ENCODE measurements at places on chromosomes 11 and 22. TPM values are rescaled to one million over a fixed set of nuclear protein-coding genes. Genes with fewer than 3 reads are reported as not detected.
A peak's percentile ranks its signal among the peaks of the same experiment; 100 is the strongest.

DNA sequence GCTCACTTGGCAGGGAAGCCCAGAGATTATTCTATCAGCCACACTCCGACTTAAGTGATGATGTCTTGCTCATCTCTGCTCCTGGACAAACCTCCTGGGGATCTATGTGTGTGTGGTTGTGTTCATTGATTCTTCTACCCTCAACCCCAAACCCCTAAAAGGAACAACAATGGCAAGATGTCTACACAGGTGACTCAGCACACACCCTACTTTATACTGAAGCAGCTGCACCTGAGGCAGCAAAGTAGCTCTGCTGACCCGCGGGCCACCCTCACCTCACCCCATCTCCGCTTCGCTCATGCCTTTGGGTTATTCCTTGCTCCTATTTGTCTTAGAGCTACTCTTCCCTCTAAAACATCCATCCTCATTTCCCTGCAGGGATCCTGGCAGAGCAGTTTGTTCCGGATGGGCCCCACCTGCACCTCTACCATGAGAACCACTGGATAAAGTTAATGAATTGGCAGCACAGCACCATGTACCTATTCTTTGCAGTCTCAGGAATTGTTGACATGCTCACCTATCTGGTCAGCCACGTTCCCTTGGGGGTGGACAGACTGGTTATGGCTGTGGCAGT, 38.7 kb downstream of the TMEM45B start:
- no peak for DNase-seq
- H3K27ac ChIP-seq: peak overlapping the region; percentile 56
- no peaks in the 10 kb centered on the region for H3K36me3 ChIP-seq
- H3K27me3 ChIP-seq: no peaks in the 10 kb centered on the region
- H3K4me1 ChIP-seq: no peaks in the 10 kb centered on the region
- no peak overlapping the region for H3K4me3 ChIP-seq

DNA sequence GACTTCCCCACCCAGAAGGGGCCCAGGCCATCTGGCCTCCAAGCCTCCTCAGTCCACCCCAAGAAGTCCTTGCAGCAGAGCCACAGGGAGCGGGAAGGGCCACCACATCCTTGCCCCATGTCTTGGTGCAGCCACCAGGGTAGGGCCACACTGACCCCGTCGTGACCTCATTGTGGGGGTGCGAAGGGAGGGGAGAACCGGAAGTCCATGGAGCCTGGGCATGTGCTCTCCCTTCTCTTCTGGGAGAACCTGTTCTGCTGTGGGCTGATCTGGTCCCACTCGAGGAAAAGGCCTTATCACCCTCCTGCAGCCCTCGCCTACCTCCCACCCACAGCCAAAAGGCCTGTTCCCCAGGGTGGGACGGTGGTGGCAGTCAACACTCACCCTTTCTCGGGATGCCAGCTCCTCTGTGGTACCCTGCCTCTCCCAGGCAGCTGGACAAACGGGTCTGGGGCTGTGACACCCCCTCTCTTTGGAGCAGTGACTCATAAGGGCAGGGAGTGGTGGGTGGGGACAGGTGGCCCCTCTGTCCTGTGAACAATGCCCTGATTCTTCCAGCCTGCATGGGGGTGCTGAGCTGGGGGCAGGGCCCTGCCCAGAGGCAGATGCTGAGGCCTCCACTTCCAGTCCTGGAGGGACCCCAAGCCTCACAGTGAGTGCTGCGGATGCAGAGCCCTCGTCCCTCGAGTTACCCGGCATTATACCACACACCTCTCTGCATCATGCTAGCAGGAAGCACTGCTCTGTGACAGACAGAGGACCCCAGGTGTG, 14.6 kb upstream of the CTSD start:
- no peak for DNase-seq
- H3K36me3 ChIP-seq: no peaks in the 10 kb centered on the region
- no peaks in the 10 kb centered on the region for H3K4me1 ChIP-seq
- no peaks in the 10 kb centered on the region for H3K27me3 ChIP-seq
- no peak overlapping the region for H3K4me3 ChIP-seq

DNA sequence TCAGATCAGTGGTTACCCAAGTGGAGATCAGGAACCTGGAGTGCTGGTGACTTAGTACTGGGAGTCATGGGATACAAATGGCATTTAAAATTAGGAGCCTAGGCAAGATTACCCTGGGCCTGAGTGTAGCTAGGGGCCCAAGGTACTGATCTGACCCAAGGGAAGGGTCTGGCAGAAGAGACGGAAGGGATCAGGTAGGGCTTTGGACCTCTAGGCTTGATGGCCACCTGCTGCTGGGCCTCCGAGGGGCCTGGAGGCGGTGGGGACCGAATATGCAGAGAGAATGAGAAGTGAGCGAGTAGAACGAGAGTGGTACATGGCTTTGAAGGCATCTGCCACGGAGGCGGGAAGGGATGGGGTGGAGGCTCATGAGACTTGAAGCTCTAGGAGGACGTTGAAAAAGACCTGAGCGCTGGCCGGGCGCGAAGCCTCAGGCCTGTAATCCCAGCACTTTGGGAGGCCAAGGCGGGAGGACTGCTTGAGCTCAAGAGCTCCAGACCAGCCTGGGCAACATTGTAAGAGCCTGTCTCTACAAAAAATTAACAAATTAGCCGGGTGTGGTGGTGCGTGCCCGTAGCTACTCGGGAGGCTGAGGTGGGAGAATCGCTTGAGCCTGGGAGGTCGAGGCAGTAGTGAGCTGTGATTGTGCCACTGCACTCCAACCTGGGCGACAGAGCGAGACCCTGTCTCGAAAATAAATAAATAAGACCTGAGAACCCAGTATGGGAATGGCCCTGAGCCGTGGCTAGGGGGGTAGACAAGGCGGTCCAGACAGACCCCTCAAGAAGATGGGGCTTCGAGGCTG, 563 bp upstream of the PPIL2 start:
- H3K36me3 ChIP-seq: no peaks in the 10 kb centered on the region
- peak overlapping the region; percentile 86 for H3K27ac ChIP-seq
- no peak for DNase-seq
- H3K4me1 ChIP-seq: no peaks in the 10 kb centered on the region
- H3K27me3 ChIP-seq: no peaks in the 10 kb centered on the region

DNA sequence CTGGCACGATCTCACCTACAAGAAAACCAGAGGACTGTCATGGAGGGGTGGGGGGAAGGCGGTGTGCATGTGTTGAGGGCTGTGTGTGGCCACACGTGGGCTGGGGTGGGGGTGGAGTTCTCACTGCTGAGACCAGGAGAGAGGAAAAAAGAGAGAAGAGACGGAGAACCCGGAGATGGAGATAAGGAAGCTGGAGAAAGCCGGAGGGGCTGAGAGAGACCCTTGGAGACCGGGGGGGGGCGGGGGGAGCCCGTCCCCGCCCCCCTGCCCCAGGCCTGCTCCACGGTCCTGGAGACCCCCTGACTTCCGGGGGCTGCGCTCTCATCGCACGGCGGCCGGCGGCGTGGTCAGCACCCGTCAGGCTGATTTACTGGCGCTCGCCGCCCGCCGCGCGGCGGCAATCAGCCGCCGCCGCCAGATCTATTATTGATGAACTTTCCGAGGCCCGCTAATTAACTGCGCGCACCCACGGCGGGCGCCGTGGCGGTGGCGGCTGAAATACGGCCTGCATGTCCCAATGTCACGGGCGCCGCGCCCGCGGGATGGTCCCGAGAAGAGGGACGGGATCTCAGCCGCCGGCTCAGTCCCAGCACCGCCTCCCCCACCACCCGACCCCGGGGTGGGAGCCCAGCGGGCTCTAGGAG, 187.4 kb downstream of the MN1 start:
- H3K4me3 ChIP-seq: no peak overlapping the region
- no peak for DNase-seq
- peaks cover 9% of the 10 kb centered on the region for H3K27me3 ChIP-seq

- H3K4me1 ChIP-seq: no peaks in the 10 kb centered on the region
- H3K36me3 ChIP-seq: no peaks in the 10 kb centered on the region
- H3K27me3 ChIP-seq: no peaks in the 10 kb centered on the region
- H3K4me3 ChIP-seq: no peak overlapping the region
- H3K27ac ChIP-seq: no peak overlapping the region
- no peak for DNase-seq
Observed at GRCh38 chr11:57903441-57904123, 120.1 kb upstream of the OR9Q1 start.

DNA sequence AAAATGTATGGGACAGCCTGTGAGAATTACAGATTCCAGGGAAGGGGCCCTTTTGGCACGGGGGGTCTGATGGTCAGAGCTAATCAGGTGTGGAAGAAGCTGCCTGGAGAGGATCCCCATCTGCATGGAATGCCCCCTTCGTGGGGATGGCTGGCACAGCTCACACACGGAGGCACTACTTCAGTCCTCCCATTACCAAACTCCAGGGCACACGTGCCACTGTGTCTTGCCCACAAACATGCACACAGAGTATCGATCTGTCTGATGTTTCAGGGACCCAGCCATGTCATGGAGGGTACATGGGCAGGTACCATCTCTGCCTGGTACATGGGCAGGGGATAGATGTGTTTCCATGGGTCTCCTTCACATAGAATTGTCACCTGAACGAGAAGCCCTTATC, 14.7 kb downstream of the KCNQ1OT1 start:
- no peaks in the 10 kb centered on the region for H3K27me3 ChIP-seq
- no peaks in the 10 kb centered on the region for H3K4me1 ChIP-seq
- H3K36me3 ChIP-seq: no peaks in the 10 kb centered on the region
- DNase-seq: peak; percentile 19
- no peak overlapping the region for H3K4me3 ChIP-seq

DNA sequence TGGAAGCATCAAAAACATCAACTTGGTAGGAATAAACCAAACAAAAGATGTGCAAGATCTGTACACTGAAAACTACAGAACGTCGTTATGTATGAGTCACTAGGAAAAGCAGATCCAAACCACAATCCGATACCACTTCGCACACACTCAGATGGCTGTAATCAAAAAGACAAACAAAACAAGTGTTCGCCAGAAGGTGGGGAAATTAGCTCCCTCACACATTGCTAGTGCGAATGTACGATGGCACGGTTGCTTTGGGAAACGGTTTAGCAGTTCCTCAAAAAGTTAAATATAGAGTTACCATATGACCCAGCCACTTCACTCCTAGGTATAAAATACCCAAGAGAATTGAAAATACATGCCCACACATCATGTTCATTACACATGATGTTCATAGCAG, 14.8 kb upstream of the CARD10 start:
- H3K4me3 ChIP-seq: no peak overlapping the region
- no peaks in the 10 kb centered on the region for H3K27me3 ChIP-seq
- H3K27ac ChIP-seq: no peak overlapping the region
- H3K4me1 ChIP-seq: peaks cover 2% of the 10 kb centered on the region
- no peak for DNase-seq
- no peaks in the 10 kb centered on the region for H3K36me3 ChIP-seq

DNA sequence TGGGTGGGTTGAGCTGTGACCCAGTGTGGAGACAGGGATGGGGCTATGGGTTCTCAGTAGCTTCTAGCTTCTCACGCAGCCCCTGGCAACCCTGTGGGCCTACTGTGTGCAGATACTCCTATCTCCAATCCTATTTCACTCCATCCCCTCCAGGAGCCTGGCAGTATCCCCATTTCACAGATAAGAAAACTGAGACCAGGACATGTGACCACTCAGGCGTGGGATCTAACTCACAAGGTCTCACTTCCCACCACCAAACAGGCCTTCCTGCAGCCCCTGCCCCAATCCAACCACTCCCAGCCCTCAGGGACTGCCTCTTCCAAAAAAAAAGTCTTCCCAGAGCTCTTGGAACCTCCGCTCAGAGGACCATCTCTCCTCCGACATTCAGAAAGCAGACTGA, 15.6 kb downstream of the ELFN2 start:
- no peak overlapping the region for H3K4me3 ChIP-seq
- H3K4me1 ChIP-seq: peaks cover 4% of the 10 kb centered on the region
- H3K27me3 ChIP-seq: no peaks in the 10 kb centered on the region
- no peak overlapping the region for H3K27ac ChIP-seq

DNA sequence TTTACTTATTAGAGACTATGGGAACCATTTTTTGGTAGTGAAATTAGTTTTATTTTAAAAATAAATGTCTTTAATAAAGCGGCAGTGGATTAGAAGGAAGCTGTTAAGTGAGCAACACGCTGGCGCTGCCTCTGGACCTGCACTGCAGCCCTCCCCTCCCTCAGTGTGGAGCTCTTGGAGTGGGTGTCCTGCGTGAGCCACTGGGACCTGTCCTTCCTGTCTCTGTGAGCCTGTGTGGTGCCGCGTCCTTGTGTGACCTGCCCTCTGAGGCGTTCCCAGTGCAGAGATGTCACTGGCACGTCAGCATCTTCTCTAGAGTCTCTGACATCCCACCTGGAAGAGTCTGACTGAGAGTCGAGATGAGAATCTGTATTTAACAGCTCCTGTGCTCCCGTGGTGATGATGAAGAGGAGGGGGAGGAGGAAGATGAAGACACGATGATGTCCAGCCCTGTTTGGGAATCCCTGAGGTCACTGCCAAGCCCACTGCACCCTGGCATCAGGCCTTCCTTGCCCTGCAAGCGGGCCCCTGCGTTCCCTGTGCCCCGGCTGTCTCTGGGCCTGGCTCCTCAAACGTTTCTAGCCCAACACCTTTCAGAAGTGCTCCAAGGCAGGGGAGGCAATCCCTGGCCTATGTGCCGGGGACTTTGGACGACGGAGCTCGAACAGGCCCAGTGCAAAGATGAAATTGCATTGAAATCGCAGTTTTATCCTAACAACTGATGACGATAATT, 271.8 kb downstream of the TBC1D22A start:
- DNase-seq: peak; percentile 10
- H3K27ac ChIP-seq: no peak overlapping the region
- no peaks in the 10 kb centered on the region for H3K36me3 ChIP-seq

- H3K4me3 ChIP-seq: no peak overlapping the region
- H3K27me3 ChIP-seq: no peaks in the 10 kb centered on the region
- H3K36me3 ChIP-seq: no peaks in the 10 kb centered on the region
- no peak overlapping the region for H3K27ac ChIP-seq
Observed at GRCh38 chr11:9065607-9066432, 25.6 kb downstream of the SCUBE2 start.

DNA sequence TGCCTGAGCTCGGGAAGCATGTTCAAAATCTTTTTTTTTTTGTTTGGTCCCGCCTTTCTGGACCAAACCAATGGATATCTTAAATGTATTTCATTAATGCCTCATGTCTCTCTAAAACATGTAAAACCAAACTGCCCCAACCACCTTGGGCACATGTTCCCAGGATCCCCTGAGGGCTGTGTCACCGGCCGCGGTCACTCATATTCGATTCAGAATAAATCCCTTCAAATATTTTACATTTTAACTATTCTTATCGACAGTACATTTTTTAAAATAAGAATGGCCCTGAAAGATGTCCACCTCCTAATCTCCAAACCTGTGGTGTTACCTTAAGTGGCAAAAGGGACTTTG, 2.1 kb downstream of the RNH1 start:
- H3K27ac ChIP-seq: no peak overlapping the region
- no peaks in the 10 kb centered on the region for H3K27me3 ChIP-seq
- peaks cover 14% of the 10 kb centered on the region for H3K36me3 ChIP-seq
- H3K4me1 ChIP-seq: no peaks in the 10 kb centered on the region
- no peak for DNase-seq

The ZNRF3 gene
- 7.4 TPM for total RNA-seq

The ART1 gene
- total RNA-seq: not detected

The B3GAT1 gene
- 8.8 TPM for total RNA-seq

The MS4A15 gene
- total RNA-seq: not detected

The TLCD5 gene
- 1.3 TPM for total RNA-seq

The OR5B3 gene
- not detected for total RNA-seq

The GRAP2 gene
- total RNA-seq: 0.51 TPM

The GDPD4 gene
- total RNA-seq: 0.44 TPM
